Cardiac muscle cell (in vitro differentiated cells and primary cell): ENCODE measurements at places on chromosomes 1 and 21.

GRCh38 chr1:222454782-222455181 lies 93.1 kb downstream of the HHIPL2 start:
- H3K27me3 ChIP-seq = no peaks in the 10 kb centered on the region
- no peak overlapping the region for H3K27ac ChIP-seq
- no peaks in the 10 kb centered on the region for H3K36me3 ChIP-seq
- H3K4me3 ChIP-seq = no peak overlapping the region

- peaks cover 39% of the 10 kb centered on the region for H3K4me1 ChIP-seq
- H3K36me3 ChIP-seq = no peaks in the 10 kb centered on the region
- no peak overlapping the region for H3K27ac ChIP-seq
- no peaks in the 10 kb centered on the region for H3K27me3 ChIP-seq
- no peak for DNase-seq
- H3K4me3 ChIP-seq = no peak overlapping the region
These were observed 24.2 kb downstream of the PGM1 start for GRCh38 chr1:63617450-63617849.

DNA sequence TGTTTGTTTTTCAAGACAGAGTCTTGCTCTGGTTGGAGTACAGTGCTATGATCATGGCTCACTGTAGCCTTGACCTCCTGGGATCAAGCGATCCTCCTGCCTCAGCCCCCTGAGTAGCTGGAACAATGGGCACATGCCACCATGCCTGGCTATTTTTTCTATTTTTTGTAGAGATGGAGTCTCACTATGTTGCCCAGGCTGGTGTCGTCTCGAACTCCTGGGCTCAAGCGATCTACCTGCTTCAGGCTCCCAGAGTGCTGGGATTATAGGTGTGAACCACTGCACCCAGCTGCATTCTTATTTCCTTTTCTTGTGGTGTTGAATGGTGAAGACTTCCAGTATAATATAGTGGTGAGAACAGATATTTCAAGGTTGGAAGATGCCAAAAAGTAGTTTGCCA lies 28.0 kb downstream of the B3GALT5 start:
- H3K4me3 ChIP-seq = no peak overlapping the region
- no peaks in the 10 kb centered on the region for H3K4me1 ChIP-seq
- no peaks in the 10 kb centered on the region for H3K36me3 ChIP-seq
- no peak for DNase-seq

GRCh38 chr1:233908092-233908491 lies 3.6 kb downstream of the SLC35F3 start:
- H3K27me3 ChIP-seq = peaks cover 48% of the 10 kb centered on the region
- no peak overlapping the region for H3K27ac ChIP-seq
- H3K36me3 ChIP-seq = no peaks in the 10 kb centered on the region
- H3K4me3 ChIP-seq = no peak overlapping the region
- no peaks in the 10 kb centered on the region for H3K4me1 ChIP-seq

DNA sequence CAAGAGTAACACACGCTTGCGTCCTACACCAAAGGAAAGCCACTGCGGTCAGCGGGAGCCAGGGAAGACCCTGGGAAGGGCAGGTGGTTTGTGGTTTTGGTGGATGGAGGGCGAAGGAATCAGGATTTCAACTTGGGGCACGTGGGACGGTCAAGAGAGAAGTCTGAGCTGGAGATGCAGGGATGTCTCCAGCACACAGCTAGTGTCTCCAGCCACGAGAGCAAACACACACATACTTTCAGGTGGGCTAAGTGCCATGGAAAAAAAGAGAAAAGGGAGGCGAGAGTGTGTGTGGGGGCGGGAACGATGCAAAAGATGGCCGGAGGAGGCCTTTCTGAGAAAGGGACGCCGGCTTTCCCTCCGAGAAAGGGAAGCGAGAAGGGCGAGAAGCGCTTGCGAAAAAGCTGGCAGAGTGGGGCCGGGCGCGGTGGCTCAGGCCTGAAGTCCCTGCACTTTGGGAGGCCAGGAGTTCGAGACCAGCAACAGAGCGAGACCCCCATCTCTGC lies 1.4 kb upstream of the SRRM1 start:
- H3K27ac ChIP-seq = peak overlapping the region; percentile 99
- no peak for DNase-seq
- H3K36me3 ChIP-seq = peaks cover 8% of the 10 kb centered on the region
- H3K27me3 ChIP-seq = no peaks in the 10 kb centered on the region
- H3K4me3 ChIP-seq = peak overlapping the region; percentile 48

GRCh38 chr1:147039916-147040315 lies 101.8 kb downstream of the NBPF12 start:
- H3K4me1 ChIP-seq = no peaks in the 10 kb centered on the region
- H3K27ac ChIP-seq = no peak overlapping the region
- no peaks in the 10 kb centered on the region for H3K36me3 ChIP-seq
- H3K4me3 ChIP-seq = no peak overlapping the region

DNA sequence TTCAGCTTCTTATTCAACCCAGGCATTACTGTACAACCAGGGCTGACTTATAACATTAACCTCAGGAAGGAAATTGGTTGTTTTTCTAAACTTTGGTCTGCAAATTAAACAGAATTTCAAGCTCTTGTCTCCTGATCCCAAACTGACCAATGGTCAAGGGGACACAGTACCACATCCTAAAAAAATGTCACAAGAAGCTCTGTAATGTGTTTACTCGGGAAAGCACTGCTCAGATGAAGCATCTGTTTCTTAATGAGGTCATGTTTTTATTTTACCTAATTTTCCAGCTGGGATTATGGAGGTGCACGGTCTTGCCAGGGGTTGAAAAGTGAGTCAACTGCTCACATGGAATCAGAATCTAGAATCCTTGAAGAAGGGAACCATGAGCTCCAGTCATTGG lies 18.7 kb downstream of the ADAMTS5 start:
- DNase-seq = no peak
- H3K27ac ChIP-seq = no peak overlapping the region
- H3K4me3 ChIP-seq = no peak overlapping the region
- H3K27me3 ChIP-seq = no peaks in the 10 kb centered on the region

GRCh38 chr1:66154394-66154793 lies 361.7 kb downstream of the PDE4B start:
- DNase-seq = no peak
- H3K36me3 ChIP-seq = no peaks in the 10 kb centered on the region
- no peak overlapping the region for H3K4me3 ChIP-seq

GRCh38 chr1:162187687-162188276 lies 118.3 kb downstream of the NOS1AP start:
- H3K27me3 ChIP-seq = no peaks in the 10 kb centered on the region
- H3K27ac ChIP-seq = no peak overlapping the region
- no peaks in the 10 kb centered on the region for H3K36me3 ChIP-seq

DNA sequence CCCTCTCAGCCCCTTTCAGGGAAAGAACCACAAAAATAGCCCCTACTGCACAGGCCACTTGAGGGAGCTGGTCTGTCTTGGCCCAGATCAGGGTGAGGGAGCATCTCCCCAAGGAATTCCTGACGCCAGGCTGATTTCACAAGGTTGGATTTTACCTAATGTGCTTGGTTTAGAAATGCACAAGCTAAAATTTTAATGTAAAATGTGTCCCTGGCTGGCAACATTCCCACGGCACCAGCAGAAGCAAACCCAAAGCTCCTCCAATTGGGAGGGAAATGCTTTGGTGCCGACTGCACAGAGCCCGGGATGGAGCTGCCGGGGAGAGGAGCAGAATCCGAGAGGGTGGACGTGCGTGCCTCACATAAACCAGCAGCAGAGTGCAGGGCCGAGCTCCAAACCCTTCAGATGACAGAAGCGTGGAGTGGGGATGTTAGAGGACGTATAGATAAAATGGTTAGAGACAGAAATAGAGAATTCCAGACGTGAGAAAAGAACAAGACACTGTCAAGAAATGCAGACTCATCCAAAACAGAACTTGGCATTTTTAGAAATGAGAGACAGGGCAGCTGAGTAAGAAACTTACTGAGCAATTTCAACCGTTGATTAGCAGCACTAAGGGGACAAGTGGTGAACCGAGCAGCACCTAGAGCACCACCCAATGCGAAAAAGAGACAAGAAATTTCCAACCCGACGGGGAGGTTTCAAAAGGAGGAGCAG lies 41.6 kb upstream of the TMEM52 start:
- peaks cover 17% of the 10 kb centered on the region for H3K4me1 ChIP-seq
- H3K36me3 ChIP-seq = no peaks in the 10 kb centered on the region
- H3K27me3 ChIP-seq = no peaks in the 10 kb centered on the region

GRCh38 chr1:6513320-6513801 lies 21.9 kb upstream of the PLEKHG5 start:
- no peak overlapping the region for H3K27ac ChIP-seq
- DNase-seq = no peak
- H3K27me3 ChIP-seq = no peaks in the 10 kb centered on the region
- H3K36me3 ChIP-seq = no peaks in the 10 kb centered on the region
- peaks cover 4% of the 10 kb centered on the region for H3K4me1 ChIP-seq
